ENCODE measurements at places on chromosomes 16 and 17.

DNA sequence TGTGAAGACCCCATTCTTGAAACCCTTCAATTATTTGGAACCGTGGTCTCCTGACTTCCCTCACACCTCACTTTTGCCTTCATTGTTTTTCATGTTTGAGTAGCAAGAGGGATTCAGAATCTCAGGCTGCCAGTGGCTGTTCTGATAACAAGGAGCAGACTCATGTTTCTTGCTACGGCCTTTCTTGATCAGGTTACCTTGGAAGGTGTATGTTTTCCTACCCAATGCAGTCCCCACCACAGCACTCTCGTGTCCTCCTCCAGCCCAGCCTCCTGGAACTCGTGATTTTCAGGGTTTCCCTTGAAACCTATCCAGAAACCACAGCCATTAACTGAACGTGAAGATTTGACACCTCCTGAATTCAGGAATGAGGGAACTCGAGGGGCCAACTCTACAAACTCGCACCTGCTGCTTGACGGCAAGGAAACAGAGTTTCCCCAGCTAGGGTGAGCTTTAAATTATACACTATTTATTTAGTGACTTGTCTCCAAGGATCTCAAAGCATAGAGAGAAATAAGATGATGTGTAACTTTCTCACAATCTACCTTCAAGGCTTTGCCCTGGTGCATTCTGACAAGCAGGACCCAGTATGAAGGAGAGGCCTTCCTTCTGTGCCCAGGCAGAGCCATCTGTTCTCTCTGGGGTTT is 1.6 kb downstream of the ZFHX3 start:
- DNase-seq = no peak

- DNase-seq = peak; percentile 54
Observed at GRCh38 chr17:20116683-20117309, 107.6 kb downstream of the SPECC1 start.

DNA sequence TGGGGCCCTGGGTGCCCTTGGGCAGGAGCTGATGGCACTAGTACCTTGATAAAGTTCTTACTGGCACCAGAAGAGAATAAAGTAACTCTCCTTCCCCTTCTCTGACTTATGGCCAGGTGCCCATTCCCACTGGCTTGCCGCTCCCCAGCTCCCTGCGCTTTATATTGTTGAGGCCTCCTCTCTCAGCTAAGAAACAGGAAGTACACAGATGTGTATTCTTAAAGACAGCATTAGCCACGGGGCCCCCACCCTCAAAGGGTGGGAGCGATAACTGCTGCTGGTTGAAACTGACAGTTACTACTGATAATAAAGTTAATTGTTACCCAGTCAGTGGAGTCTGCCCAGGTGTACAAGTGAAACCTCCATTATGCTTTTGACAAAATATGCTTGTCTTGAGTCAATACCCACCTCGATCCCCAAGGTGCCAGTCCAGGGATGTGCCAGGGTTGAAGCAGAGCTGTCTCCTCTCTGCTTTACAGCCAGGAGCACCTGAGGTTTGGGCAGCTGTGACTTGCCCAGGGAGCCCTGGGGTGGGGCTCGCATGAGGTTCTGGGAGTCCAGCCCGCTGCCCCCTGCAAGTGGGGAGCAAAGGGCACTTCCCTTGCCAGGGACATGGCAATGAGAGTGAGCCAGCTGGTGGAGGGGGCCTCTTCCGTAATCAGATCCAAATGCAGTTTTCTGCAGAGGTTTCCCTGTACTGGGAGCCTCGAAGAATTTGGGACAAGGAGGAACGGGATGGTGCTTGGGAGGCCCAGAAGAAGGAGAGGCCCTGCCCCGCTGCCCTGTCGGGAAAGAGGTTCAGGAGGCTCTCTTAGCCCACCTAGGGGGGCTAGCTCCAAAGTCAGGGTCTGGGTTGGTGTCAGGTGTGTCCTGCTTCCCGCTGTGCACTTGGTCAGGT is 5.4 kb upstream of the CLDN9 start:
- DNase-seq = no peak

DNA sequence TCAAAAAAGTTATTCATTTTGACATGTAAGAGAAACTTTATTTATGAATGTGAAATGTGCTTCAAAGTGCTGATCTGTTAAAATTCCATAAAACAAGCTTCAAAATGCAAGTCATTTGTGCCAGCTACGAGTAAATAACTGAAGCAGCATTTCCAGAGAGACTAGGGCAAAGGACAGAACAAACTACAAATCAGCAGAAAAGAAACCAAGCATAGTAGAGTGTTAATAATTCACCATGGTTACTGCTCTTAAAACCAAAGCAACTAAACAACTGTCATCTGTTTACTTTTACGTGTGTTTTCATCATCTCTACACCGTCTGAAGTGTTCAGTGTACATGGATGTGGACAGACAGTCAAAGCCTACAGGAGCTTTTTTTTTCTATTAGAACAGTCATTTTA is 1.6 kb upstream of the ASPA start:
- no peak for DNase-seq

- no peak for DNase-seq
Observed at GRCh38 chr16:60302261-60302660, 1568.1 kb upstream of the GOT2 start.

DNA sequence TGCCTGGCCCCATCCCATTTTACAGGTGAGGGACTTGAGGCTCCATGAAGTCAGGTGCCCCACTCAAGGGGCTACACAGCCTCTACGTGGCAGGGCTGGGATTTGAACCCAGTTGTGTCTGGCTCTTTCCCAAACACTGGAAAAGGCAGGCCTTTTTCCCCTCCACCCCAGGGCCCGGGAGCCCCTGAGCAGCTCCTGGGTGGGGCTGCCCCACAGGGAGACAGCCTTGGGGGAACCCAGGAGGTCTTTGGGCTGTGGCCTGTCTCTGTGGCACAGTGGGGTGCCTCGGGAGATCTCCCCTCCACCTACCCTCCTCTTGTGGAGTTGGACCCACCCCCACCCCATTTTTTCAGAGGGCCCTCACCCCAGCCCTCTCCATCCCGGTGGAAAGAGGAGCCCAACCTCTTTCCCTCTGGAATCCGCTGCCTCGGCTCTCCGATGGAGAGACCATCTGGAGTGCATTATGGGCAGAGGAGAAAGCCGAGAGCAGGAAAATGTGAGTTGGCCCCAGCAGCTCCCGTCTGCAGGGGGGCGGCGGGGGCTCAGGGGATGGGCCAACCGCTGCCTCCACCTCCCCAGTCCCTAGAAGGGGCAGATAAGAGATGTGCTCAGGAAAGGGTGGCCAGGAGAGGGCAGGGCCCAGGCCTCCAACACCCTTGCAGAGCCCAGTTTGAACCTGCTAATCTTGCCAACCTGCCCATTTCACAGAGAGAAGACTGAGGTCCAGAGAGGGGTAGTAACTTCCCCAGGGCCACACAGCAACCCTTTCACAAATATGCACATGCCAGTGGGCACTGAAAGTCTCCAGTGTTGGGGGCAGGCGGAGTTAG is 15.4 kb upstream of the TMEM92 start:
- DNase-seq = no peak

DNA sequence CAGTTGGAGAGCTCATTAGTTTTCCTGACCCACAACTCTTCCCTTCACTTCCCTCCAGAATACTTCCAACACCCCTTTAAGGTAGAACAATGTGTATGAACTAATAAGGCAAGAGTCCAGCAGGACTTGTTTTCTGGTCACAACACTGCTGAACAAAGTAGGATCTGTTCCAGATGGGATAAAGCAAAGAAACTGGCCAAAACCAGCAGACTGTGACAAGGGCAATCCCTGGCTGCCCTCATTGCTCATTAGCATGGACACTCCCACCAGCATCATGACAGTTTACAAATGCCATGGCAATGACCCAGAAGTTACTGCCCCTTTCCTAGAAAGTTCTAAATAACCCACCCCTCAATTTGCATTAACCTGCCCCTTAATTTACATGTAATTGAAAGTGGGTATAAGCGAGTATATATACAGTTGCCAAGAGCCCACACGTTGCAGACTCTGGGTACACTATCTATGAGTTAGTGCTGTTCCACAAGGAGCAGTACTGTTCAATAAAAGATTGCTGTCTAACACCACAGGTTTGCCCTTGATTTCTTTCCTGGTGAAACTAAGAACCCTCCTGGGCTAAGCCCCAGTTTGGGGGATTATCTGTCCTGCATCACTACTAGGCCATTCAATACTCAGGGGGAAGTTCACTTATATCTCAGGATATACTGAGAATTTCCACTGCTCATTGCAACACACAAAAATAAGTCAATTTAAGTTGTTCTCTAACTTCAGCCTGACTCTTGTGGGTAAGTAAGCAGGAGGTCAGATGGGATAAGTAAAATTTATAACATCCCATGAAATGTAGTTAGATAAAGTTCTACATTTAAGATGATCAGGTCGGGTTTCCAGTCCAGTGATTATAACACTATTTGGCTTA is 82.3 kb downstream of the SSH2 start:
- DNase-seq = no peak

DNA sequence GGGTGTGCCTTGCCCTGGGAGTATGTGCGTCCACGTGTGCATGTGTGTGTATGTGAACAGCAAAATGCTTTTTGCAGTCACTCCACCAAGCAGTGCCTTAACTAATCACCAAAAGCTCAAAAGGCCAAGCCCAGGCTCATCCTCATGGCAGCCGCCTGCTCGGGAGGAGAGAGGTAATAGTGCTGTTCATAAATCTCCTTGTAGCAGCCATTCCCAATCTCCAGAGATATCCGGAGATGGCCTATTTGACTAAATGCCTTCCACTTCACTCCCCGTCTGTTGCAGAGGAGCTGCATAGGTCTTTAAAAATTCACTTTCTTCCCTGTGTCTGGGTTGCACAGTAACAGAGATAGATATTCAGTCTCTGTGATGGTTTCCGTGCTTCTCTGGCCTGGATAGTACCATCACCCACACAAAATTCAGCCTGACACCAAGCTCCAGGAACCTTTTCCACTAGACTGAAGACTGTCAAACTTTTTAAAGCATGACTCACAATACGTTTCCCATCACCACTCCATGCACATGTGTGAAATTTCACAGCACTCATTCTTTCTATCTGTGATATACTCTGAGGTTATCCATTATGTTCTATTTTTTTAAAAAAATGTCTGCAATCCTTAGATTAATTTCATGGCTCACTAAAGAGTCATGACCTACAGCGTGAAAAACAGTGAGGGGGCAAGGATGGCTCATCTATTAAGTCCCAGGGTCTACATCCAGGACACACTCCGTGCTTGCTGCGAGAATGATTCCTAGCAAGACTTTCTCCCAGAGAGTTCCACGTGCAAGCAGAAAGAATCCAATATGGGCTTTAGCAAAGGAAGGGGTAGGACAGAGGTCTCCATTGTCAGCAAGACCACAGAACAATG is 357.8 kb downstream of the GRIN2A start:
- DNase-seq = no peak
